ENCODE measurements at places on chromosomes 1 and 21. TPM values are rescaled to one million over a fixed set of nuclear protein-coding genes. Genes with fewer than 3 reads are reported as not detected.

DNA sequence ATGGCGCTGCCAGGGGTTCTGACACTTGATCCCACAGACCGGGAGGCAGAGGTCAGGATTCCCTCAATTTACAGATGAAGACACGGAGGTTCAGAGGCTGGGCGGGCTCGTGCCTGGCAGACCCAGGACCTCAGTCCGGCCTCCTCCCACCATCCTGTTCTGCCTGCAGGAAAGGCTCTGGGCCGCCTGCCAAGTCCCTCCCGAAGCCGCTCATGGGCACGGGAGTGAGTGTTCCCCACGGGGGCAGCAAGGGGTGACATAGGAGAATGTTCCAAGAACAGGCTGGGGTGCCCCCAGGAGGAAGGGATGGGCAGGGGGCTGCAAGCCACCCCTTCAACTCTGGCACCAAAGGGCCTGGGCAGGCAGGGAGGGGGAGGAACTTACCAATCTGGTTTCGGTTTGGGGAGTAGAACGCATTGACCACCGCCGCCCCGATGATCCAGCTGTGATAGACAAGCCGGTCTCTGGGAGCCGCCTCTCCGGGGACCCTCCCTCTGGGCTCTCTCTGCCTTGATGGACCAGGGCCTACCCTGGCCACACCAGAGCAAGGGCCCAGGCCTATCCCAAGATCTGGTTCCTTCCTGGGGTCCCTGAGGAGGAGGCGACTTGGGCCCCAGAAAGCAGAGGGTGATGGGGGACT is 7.5 kb downstream of the PRXL2B start:
- H3K27ac ChIP-seq, result no peak overlapping the region
- no peak overlapping the region for H3K4me3 ChIP-seq
- peaks cover 2% of the 10 kb centered on the region for H3K27me3 ChIP-seq
- no peak for DNase-seq
- H3K4me1 ChIP-seq, result no peaks in the 10 kb centered on the region

GRCh38 chr1:33903210-33903589 is 39.3 kb downstream of the HMGB4 start:
- DNase-seq, result no peak
- no peaks in the 10 kb centered on the region for H3K36me3 ChIP-seq
- H3K4me1 ChIP-seq, result no peaks in the 10 kb centered on the region
- no peak overlapping the region for H3K4me3 ChIP-seq
- peaks cover 14% of the 10 kb centered on the region for H3K27me3 ChIP-seq
- H3K27ac ChIP-seq, result no peak overlapping the region

DNA sequence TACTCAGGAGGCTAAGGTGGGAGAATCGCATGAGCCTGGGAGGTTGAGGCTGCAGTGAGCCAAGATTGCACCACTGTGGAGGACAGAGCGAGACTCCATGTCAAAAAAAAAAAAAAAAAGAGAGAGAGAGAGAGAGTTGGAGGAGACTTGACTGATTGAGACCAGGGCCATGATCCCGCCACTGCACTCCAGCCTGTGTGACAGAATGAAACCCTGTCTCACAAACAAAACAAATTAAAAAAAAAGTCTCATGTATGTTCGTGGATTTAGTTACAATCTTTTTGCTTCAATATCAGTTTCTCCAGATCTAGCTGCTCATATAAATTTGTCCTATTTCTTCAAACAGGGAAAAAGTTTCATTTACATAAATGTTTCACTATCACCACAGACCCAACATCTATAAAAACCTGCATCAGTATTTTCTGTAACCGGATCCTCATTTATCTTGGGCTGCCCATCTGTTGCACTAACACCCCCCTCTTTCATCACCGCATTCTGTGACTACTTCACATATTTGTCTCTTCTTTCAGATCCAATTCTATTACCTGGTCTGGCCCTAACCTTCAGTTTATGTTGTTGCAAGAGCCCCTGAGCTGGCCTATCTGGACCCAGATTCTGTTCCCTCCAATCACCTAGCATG is 127.0 kb downstream of the GREM2 start:
- no peak overlapping the region for H3K27ac ChIP-seq
- H3K4me3 ChIP-seq, result no peak overlapping the region
- no peaks in the 10 kb centered on the region for H3K36me3 ChIP-seq
- H3K4me1 ChIP-seq, result no peaks in the 10 kb centered on the region

DNA sequence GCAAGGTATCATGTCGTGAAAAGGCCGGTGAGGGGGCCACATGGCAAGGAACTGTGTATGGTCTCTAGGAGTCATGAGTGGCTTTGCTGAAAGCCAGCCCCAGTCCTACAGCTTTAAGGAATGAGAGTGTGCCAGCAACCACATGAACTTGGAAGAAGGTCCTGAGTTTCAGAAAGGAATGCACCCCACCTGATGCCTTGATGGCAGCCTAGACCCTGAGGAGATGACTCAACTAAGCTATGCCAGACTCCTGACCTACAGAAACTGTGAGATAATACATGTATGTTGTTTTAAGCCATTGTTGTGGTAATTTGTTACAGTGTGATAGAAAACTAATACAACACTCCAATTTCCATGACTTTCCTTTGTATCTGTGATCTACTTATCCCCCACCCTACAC is 33.5 kb upstream of the AKT3 start:
- DNase-seq, result no peak
- H3K4me3 ChIP-seq, result no peak overlapping the region
- H3K27me3 ChIP-seq, result peaks cover 6% of the 10 kb centered on the region
- no peak overlapping the region for H3K27ac ChIP-seq
- no peaks in the 10 kb centered on the region for H3K4me1 ChIP-seq
- no peaks in the 10 kb centered on the region for H3K36me3 ChIP-seq

The MSH4 gene
- 0.54 TPM for total RNA-seq

DNA sequence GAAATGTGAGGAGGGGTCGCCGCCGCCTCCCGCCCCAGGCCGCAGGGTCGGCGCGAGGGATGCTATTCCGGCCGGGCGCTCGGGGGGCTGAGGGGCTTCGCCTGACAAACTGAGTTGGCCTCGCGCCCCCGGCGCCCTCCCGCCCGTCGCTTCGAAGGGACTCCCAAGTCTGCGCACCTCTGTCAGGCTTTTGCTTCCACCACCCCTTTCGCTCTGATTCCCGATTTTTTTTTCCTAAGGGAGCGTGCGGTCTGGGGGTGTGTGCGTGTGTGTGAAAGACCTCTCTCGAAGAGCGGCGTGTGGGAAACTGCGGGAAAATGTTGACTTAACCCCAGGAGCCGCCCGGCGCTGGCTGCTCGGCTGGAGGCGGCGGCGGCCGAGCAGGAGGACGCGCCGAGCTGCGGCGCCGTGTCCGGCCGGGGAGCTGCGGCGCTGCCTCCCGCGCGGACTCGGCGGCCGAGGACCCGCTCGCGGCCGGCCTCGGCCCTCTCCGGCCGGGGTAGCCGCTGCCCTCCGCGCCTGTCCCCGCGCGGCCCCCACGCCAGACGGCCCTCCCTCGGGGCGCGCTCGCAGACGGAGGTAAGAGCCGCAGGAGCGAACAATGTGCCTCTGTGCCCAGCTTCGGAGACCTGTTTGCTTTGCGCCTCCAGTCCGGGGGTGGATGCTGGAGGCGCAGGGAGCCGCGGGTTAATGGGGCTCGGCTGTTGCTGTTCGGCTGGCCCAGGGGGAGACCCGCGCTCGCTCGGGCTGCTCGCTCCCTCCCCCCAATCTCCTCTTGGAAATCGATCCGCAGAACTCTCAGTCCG is 1.1 kb downstream of the ADGRL2 start:
- no peaks in the 10 kb centered on the region for H3K4me1 ChIP-seq
- no peaks in the 10 kb centered on the region for H3K36me3 ChIP-seq
- no peak overlapping the region for H3K4me3 ChIP-seq
- H3K27me3 ChIP-seq, result peaks cover 59% of the 10 kb centered on the region
- DNase-seq, result no peak

The FRRS1 gene
- total RNA-seq, result 0.62 TPM

The FAM72C gene
- 11.3 TPM for total RNA-seq

DNA sequence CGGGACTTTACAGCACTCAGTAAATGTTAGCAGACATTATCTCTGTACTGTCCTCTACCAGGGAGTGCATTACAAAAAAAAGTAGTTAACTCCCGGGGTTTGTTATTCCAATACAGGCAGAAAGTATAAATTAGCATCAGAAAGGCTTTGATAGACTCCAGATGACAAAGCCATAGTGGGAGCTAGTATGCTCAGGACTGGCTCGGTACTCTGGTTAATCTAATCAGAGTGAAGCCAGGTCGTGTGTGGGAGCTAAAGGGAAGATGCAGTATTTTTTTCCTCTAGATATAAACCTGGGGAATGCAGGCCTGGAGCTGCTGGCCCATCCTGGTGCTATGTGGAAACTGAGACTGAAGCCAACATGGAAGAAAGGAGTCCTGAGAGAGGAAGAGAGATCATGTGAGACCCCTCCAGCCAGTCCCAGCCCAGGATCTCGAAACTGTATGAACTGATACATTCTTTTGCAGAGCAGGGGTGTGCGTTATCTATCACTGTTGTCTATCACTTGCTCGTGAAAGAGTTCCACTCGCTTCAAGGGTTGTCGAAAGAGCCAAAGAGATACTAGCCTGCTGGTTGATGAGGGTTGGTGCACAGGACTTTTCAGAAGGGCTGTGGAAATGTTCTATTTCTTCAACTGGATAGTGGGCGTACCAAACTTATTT is 125.8 kb downstream of the PLPP3 start:
- H3K4me3 ChIP-seq, result no peak overlapping the region
- no peaks in the 10 kb centered on the region for H3K36me3 ChIP-seq

The HAPLN2 gene
- not detected for total RNA-seq

The NOS1AP gene
- total RNA-seq, result not detected

The LEFTY2 gene
- total RNA-seq, result not detected

- peaks cover 5% of the 10 kb centered on the region for H3K27me3 ChIP-seq
- H3K36me3 ChIP-seq, result no peaks in the 10 kb centered on the region
- H3K4me1 ChIP-seq, result peaks cover 14% of the 10 kb centered on the region
- H3K4me3 ChIP-seq, result no peak overlapping the region
- DNase-seq, result no peak
Measured at GRCh38 chr1:109642626-109643025, 13.3 kb upstream of the GSTM4 start.

DNA sequence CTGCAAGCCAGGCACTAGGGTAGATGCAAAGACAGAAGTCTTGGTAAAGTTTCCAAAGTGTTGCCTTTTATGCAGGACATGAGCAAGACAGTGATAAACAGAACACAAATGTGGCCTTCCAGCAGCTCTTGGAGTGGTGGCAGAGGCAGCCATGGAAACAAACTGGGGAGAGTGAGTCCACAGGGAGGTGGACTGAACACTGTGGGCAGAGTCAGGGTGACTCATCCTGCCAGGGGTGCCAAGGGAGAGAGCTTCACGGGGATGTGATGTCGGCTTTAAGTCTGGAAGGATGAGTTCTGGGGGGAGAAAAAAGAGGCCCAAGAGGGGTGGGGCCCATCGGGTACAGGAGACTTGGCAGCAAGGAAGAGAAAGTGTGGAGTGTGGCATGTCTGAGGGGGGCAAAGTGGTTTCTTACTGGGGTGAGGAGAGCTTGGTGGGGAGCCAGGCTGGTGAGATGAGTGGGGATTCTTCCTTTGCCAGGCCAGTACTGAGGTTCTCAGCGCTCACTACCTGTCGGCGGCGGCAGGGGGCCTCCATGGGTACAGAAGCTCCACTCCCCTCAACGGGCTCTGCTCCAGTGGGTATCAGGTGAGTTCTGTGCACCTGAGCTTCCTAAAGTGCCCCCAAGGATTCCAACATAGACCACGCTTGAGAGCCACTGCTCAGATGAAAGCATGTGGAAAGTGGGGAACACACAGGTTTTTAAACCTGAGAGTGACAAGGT is 41.8 kb downstream of the KIAA0040 start:
- H3K27me3 ChIP-seq, result peaks cover 34% of the 10 kb centered on the region
- H3K36me3 ChIP-seq, result no peaks in the 10 kb centered on the region
- peaks cover 14% of the 10 kb centered on the region for H3K4me1 ChIP-seq
- no peak overlapping the region for H3K4me3 ChIP-seq
- no peak for DNase-seq

- no peak overlapping the region for H3K27ac ChIP-seq
- H3K27me3 ChIP-seq, result peaks cover 20% of the 10 kb centered on the region
- peaks cover 50% of the 10 kb centered on the region for H3K4me1 ChIP-seq
- no peak overlapping the region for H3K4me3 ChIP-seq
- DNase-seq, result no peak
- H3K36me3 ChIP-seq, result no peaks in the 10 kb centered on the region
Measured at GRCh38 chr1:153344718-153345025, 4.0 kb downstream of the PGLYRP4 start.

The EXTL1 gene
- total RNA-seq, result not detected

The ST7L gene
- total RNA-seq, result 13.5 TPM

DNA sequence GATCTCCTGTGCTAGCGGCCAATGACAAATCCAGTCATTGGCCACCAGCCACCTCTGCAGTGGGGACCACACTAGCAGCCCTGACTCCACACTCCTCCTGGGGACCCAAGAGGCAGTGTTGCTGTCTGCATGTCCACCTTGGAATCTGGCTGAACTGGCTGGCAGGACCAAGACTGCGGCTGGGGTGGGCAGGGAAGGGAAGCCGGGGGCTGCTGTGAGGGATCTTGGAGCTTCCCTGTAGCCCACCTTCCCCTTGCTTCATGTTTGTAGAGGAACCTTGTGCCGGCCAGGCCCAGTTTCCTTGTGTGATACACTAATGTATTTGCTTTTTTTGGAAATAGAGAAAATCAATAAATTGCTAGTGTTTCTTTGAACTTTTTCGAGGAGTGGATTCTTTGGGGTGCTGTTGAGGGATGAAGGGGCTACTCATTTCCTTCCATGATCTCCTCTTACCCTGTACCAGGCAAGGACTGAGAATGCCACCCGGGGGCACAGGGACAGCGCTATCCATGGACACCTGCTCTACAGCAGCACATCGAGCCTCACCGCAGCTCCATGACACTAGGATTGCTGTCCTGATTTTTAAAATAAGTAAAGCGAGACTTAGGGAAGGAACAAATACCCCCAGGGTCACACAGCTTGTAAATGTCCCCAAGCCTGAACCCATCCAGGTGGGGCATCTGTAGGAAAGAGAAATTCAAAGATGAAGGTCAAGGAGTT is 44.7 kb downstream of the TNNT2 start:
- peaks cover 8% of the 10 kb centered on the region for H3K27me3 ChIP-seq
- H3K36me3 ChIP-seq, result no peaks in the 10 kb centered on the region
- H3K4me3 ChIP-seq, result no peak overlapping the region
- H3K4me1 ChIP-seq, result no peaks in the 10 kb centered on the region
- H3K27ac ChIP-seq, result no peak overlapping the region

- peaks cover 15% of the 10 kb centered on the region for H3K27me3 ChIP-seq
- H3K27ac ChIP-seq, result no peak overlapping the region
- H3K4me1 ChIP-seq, result no peaks in the 10 kb centered on the region
- H3K36me3 ChIP-seq, result no peaks in the 10 kb centered on the region
Measured at GRCh38 chr1:64492424-64492823, 22.5 kb downstream of the CACHD1 start.

DNA sequence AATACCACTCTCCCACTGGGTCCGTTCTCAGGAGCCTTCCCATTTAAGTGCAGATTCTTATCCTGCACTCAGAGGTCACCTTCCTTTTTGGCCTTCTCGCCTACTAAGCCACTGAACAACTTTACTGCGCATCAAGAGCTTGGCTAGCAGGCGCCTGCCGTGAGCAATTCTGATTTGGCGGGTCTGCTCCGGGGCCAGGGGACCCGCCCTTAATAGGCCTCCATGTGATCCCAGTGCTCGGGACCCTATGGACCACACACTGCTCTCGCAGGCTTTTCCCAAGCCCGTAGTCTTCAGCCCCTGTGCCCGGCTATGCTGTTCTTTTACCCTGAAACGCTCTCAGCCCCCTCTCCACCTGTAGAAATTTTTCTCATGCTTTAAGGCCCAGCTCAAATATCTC is 45.1 kb downstream of the BCL9 start:
- no peak for DNase-seq
- H3K27ac ChIP-seq, result no peak overlapping the region
- H3K27me3 ChIP-seq, result peaks cover 15% of the 10 kb centered on the region
- no peak overlapping the region for H3K4me3 ChIP-seq
- no peaks in the 10 kb centered on the region for H3K4me1 ChIP-seq
- H3K36me3 ChIP-seq, result no peaks in the 10 kb centered on the region

- no peak overlapping the region for H3K4me3 ChIP-seq
- DNase-seq, result no peak
- H3K4me1 ChIP-seq, result no peaks in the 10 kb centered on the region
- peaks cover 1% of the 10 kb centered on the region for H3K27me3 ChIP-seq
- H3K36me3 ChIP-seq, result no peaks in the 10 kb centered on the region
Measured at GRCh38 chr1:245550720-245551043, 395.9 kb downstream of the KIF26B start.

Measured in activated T-helper 1 cell treated with anti-CD3 and anti-CD28 coated beads, Interleukin-12 subunit alpha, Interleukin-12 subunit beta, Interleukin-2, Interleukin-4 antibody, amounts not matched to agents 30 ng/mL and 10 ng/mL and 1 ng/mL, durations not matched to agents 14 hours and 24 hours and 36 hours (primary cell).